ENCODE measurements at places on chromosomes 6 and 20. TPM values are rescaled to one million over a fixed set of nuclear protein-coding genes. Genes with fewer than 3 reads are reported as not detected.
A peak's percentile ranks its signal among the peaks of the same experiment; 100 is the strongest.

DNA sequence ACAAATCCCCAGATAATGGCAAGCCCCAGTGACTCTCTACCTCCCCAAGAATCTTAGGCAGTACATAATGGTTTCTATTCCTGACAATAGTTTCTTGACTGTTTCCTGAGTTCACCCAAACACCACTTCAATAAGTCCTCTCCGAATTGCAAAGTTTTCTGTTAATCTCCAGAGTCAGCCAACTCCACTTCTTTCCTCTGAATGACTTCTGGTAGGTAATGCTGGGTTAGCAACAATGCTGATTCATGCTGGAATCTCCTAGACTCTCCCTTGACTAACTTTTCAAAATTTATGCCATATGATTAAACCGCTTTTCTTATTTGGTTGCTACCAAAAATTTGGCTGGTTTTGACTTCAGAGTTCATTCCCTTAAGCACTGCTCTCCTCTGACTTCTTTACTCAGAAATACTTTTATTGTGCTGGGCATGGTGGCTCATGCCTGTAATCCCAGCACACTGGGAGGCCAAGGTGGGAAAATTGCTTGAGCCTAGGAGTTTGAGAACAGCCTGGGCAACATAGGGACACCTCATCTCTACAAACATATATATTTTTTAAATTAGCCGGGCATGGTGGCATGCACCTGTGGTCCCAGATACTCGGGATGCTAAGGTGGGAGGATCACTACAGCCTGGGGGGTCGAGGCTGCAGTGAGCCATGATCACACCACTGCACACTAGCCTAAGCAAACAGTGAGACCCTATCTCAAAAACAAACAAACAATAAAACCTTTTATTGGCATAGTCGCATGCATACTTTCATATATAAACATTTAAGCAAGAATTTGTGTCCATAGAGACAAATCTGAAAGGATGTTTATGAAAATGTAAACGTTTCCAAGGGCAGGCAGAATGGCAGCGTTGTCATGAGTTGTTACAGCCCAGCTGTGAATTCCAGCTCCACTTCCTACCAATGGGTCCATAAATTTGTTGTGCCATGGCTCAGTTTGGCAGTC lies 249.3 kb upstream of the PLN start:
- H3K36me3 ChIP-seq, result no peaks in the 10 kb centered on the region
- no peaks in the 10 kb centered on the region for H3K27me3 ChIP-seq
- H3K27ac ChIP-seq, result peak overlapping the region; percentile 29
- no peak for DNase-seq
- no peak overlapping the region for H3K4me3 ChIP-seq

DNA sequence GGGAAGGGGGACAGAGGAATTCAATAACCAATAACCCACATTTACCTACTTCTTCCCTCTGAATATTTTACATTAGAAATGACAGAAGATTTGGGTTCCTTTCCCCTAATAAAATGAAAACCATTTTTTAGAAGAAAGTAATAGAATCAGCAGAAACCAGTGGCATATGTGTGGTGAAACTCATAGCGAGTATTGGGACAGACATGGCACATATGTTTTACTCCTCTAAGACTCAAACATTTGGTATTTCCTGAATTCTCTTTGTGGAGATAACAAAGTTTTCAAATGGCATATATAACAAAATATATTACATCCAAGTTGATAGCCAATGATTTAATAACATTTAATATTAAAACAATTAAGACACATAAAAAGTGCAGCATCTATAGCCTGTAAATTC lies 12.9 kb upstream of the BEND3 start:
- no peaks in the 10 kb centered on the region for H3K27me3 ChIP-seq
- peaks cover 4% of the 10 kb centered on the region for H3K4me1 ChIP-seq
- H3K4me3 ChIP-seq, result no peak overlapping the region
- DNase-seq, result no peak
- H3K36me3 ChIP-seq, result no peaks in the 10 kb centered on the region

The PROKR2 gene
- total RNA-seq, result not detected

DNA sequence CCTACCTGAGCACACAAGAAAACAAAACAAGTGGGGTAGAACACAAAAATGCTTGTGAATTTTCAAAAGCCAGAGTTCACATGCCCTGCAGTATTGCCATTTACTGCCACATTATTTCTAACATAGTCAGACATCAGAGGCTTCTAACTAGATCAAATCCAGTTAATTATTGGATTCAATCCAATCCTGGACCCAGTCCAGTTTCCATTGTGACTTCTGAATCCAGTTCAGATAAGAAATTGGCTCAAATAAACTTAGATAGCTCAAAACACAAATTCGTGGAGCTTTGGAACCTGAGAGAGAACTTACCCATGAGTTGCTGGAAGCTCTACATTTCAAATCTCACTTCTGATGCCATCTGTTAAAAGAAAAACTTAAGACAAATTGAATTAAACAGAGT lies 85.2 kb upstream of the ANKEF1 start:
- H3K4me1 ChIP-seq, result no peaks in the 10 kb centered on the region
- no peak for DNase-seq
- H3K4me3 ChIP-seq, result no peak overlapping the region
- no peaks in the 10 kb centered on the region for H3K27me3 ChIP-seq
- H3K36me3 ChIP-seq, result no peaks in the 10 kb centered on the region

DNA sequence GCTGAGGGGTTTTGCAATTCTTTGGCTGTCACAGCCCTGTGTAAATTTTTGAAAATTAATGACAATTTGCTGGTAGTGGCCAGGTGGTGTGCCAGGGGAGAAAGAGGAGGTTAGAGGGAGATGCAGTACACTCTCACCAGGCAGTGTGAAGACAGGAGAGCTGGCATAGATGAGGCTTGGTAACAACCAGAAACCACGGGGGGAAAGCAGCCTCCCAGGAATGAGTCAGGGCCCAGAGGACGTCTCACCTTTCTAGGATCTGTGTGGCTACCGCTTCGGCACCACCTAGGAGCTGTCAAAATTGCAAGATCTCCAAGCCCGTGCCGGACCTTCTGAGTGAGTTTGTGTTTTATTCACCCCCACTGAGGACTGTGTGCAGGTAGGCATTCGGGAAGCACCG lies 171.4 kb downstream of the PACRG start:
- H3K27ac ChIP-seq, result no peak overlapping the region
- H3K27me3 ChIP-seq, result no peaks in the 10 kb centered on the region
- H3K4me3 ChIP-seq, result no peak overlapping the region
- no peak for DNase-seq
- no peaks in the 10 kb centered on the region for H3K36me3 ChIP-seq

The F13A1 gene
- 8.5 TPM for total RNA-seq

GRCh38 chr20:25389401-25389857 lies 1.2 kb downstream of the ABHD12 start:
- H3K27ac ChIP-seq, result peak overlapping the region; percentile 99
- no peaks in the 10 kb centered on the region for H3K27me3 ChIP-seq

DNA sequence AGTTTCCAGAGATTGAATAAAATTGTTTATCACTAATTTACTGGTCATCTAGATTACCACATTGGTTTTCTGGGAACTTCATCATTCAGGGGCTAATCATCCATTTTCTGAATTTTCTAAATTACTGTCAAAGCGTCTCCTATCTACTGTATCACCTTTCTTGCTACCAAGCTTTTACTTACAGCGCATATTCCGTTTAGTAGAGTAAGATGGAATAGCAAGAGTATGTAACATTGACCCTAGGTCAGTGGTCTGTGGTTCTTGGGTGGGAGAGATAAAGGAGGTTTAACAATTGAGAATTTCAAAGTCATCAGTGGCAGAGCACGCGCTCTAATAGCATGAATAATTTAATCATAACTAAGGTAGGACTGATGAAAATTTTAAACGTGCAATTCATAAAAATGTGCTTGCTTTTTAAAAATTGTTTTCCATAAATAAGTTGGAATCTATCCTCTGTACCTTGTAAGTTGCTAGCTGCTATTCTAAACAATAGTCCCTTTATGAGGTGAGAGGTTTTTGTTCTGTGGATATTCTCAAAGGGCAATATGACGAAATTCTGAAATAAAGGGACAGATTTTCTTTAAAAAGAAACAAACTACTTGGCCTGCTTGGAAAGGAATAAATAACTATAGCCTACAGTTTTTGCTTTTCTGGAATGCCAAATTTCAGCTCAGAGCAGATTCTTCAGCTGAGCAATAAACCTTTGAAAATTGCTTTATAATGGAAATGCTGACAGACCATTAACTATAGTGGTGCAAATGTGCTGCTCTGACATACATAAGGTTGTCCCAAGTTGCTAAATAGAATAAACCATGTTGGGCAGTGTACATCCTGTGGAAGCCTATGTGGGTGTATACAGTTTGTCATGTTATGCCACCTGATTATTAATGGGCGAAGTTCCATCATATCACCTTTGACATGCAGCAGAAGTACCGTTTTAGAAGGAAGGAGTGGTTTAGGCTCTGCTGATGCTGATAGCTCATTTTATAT lies 84.1 kb downstream of the ZFAND3 start:
- H3K4me1 ChIP-seq, result no peaks in the 10 kb centered on the region
- H3K27me3 ChIP-seq, result no peaks in the 10 kb centered on the region
- DNase-seq, result no peak
- no peak overlapping the region for H3K27ac ChIP-seq
- no peaks in the 10 kb centered on the region for H3K36me3 ChIP-seq

DNA sequence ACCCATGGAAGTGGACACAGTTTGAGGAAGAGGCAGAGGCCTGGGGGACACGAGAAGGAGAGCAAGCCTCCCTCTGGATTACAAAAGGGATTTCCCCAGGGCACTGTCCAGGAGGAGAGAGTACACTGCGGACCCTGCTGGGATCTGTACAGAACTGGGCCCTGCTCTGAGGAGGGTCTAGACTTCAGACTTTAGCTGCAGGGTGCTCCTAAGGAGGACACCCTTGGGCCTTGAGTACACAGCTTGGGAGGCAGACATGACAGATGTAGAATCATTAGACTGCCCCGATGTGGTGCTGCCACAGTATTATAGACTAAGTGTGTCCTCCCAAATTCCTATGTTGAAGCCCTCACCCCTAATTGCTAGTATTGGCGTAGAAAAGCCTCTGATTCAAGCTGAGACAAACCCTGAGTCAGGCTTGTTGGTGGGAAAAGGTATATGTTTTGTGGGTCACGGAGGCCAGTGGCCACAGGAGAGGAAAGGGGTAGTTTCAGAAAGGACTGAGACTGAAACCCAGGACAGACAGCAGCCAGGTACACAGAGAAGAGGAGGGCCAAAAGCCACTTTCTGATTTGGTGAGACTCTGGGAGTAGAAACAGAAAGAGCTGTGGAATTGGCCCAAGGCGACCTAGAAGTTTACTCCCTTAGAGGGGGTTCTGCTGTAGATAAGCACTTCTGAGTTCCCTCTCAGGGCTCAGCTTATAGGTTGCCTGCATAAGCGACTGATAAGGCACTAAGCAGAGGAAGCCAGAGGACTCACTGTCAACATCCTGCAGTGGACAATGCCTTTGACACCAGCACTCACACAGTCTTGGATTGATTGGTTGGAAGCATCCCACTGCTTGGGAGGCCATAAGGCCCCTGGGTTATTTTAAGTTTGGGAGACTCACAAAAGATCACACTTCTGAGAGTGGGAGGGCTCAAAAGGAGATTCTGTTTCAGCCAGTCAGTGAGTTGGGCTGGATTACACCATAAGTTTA lies 16.5 kb upstream of the SH3BGRL2 start:
- DNase-seq, result no peak
- no peak overlapping the region for H3K4me3 ChIP-seq
- H3K27ac ChIP-seq, result peak overlapping the region; percentile 65
- H3K27me3 ChIP-seq, result no peaks in the 10 kb centered on the region
